ELF-1 (cell line): ENCODE measurements at places on chromosomes 7 and 10.

DNA sequence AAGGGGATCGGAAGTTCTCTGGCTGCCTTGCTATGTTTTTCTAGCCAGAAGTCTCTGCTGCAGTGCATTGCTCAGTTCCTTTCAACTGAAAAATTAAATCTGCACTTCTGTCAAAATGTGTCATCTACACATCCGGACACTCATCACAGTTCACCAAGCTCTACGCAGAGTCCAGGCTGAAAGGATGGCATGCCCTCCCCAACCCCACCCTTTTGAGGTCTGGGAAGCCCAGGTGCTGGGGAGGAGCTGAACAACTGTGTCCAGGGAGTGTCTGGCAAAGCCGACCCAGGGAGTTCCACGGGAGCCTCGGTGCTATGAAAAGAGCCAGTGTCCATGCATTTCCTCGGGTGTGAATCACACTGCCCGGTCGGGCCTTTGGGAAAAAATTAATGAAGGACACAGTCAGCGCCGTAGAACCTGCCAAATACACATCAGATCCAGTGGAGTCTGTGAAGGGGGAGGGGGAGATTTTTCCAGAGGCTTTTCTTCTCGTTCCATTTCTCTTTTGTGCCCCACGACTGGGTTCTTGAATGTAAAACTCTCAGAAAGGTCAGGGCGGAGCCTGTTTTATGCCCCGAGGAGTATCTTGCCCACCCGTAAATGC lies 757 bp upstream of the PALS2 start:
- DNase-seq = no peak

DNA sequence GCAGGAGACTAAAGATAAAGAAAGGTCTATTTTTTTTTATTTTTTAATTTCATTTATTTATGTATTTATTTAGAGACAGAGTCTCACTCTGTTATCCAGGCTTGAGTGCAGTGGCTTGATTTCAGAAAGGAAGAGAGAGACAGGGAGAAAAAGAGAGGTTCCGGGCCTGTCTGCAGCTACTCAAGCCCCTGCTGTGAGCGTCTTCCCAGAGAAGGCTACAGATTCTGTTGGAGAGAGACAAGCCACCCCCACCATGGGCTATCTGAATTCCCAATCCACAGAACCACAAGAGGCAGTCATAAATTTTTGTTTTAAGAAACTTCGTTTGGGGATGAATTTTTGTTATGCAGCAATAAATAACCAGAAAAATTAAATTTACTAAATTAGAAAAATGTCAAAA lies 68.1 kb downstream of the CALN1 start:
- peak; percentile 58 for DNase-seq

DNA sequence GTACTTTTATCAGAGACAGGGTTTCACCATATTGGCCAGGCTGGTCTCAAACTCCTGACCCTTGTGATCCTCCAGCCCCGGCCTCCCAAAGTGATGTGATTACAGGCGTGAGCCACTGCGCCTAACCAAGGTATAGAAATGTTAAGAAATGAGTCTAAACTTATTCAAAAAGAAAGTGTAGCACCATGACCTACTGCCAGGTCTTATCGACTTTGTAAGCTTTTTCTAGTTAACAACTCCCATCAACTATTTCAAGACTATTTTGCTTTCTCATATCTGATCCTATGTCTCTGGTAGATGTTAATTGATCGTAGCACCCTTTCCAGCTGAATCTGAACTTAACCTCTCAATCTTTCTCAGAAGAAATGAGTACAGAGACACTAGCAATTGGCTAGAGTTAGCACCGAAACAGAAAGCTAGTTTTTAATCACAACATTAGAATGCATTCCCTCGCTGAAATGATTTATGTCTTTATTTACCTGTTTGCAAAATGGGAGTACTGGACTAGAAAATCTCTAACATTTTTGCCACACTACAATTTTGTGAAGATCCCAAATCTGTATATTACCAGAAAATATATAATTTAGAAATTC lies 114.0 kb upstream of the HGF start:
- no peak for DNase-seq

GRCh38 chr7:3910054-3910453 lies 609.0 kb downstream of the SDK1 start:
- no peak for DNase-seq

DNA sequence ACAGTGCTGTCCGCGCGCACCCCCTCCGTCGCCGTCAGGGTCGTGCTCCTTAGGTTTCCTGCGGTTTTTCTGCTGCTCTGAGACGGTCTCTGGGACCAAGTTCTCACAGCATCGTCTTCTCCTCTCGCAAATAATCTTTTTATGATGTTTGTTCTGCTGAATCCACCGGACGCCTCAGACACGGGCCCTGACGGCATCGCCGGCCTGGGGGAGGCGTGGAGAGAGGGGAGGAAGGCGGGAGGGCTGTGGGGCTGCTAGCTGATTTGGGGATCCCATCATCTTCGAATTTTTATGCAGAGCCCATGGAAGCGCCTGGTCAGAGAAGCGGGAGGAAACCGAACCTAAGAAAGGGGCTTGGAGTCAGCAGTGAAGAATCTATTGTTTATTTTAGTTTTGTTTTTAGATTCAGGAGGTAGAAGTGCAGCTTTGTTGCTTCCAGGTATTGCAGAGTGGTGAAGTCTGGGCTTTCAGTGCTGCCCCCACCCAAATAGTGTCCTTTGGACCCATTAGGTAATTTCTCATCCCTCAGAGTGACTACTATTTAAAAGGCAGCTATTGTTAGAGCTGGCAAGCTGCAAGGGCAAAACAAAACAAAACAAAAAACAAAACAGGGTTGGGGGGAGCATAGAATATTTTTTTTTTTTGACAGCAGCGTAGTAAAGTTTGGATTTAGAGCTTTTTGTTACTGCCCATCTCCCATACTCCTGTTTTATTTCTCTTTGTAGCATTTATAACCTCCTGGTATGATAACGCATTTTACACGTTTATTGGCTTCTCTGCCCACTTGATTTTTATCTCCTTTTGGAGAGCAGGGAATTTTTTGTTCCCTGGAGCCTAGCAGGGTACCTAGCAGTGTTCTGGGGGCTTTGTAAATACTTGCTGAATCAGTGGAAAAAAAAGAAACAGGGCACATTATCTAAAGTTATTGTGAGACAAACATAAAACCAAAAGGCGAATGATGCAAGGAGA lies 92.6 kb downstream of the SPAG6 start:
- no peak for DNase-seq

DNA sequence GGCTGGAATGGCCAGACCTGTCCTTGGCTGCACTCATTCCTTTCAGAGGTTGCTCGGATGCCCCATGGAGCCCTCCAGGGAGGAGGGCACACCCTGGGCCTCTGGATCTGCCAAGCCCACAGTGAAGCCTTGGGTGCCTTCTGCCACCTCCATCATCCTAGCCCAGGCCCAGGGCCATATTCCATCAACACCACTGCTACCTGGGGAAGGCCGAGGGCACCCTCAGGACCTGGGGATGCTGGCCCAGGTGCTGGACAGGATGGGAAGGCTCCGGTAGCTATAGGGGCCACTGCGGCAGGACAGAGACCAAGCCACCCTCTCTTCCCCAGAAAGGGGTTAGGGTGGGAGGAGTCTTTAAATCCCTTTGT lies 810 bp downstream of the OPN4 start:
- no peak for DNase-seq

- DNase-seq = peak; percentile 68
These were observed 35.1 kb upstream of the DNAH11 start for GRCh38 chr7:21507627-21508343.

GRCh38 chr10:48523212-48523819 lies 81.6 kb downstream of the ARHGAP22 start:
- peak; percentile 75 for DNase-seq

DNA sequence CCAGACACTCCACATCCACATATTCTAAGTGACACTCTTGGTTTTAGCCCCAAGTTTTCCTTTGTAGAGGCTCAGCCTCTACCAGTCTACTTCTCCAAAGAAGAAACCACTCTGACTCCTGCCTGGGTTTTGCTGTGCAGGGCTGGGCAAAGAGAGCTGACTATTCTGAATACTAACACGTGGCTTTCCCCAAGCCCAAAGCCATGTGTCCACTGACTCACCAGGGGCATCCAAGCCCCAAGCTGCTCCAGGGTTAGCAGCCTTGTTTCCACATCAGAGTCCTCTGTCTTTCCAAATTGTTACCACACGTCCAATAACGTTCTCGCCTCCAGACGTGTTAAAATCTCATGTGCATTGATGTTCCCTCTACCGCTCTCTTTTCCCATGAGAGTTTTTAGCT lies 8.7 kb downstream of the GALNTL5 start:
- DNase-seq = no peak
